NCI-H1105 treated with DMSO at 0.1 percent for 48 hours (cell line): ENCODE measurements at places on chromosomes 16 and 17.

- DNase-seq: no peak
Observed at GRCh38 chr17:8729421-8729820, 15.2 kb downstream of the CCDC42 start.

DNA sequence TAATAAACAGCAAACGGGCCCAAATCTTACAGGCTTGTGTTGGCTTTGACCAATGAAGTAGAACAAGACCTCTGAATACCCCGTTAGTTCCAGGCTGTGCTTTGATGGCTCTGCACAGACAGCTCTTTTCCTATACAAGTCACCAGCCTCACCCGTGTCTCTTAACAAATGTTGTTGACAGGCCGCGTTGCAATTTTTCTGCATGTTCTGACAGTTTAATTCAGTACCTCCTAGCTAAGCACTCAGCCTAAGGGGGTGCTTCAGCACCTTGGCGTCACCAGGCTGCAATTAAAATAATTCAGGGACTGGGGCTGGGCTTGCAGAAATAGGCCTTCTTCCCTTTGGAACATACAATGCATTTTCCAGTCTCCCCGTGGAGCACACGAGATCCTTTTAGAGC, 500.1 kb downstream of the MAF start:
- DNase-seq: peak; percentile 58

DNA sequence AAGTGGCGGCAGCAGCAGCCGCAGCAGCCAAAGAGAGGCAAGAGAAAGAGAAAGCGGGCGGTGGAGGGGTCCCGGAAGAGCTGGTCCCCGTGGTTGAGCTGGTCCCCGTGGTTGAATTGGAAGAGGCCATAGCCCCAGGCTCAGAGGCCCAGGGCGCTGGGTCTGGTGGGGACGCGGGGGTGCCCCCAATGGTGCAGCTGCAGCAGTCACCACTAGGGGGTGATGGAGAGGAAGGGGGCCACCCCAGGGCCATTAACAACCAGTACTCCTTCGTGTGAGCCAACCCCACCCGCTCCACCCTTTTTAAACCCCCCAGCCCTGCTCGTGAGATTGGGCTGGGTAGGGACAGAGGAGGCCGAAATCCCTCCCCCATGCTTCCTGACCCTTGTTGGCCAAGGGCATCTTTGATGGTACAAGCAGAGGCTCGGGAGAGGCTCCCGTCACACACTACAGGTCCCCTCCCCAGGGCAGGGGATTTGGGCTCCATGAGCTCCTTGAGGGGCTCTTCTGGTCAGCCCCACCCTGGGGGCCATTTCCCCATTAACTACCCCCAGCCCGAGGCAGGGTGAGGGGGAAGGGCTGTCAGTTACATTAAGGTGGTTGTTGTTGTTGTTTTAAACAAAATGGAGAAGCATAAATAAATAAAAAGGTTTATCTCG, 4.6 kb upstream of the ATP2A1 start:
- no peak for DNase-seq

DNA sequence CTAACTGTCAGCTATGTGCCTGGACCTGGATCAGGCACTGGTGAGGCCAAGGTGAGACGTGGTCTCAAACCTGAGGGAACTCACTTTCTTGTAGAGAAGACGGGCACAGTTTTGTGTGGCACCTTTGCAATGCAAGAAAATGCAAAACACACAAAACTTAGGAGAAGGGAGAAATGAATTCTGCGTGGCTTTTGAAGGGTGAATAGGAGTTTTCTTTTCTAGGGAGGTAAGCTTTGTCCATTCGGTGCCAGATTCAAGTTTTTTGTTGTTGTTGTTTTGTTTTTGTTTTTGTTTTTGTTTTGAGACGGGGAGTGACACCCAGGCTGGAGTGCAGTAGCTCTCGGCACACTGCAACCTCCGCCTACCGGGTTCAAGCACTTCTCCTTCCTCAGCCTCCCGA, 1.4 kb downstream of the TOM1L1 start:
- no peak for DNase-seq

GRCh38 chr16:85789773-85790172, 9.6 kb downstream of the EMC8 start:
- DNase-seq: no peak

- no peak for DNase-seq
Observed at GRCh38 chr17:47924785-47925677, 16.3 kb upstream of the PNPO start.

- no peak for DNase-seq
Observed at GRCh38 chr17:38619937-38620550, 14.3 kb upstream of the SRCIN1 start.

DNA sequence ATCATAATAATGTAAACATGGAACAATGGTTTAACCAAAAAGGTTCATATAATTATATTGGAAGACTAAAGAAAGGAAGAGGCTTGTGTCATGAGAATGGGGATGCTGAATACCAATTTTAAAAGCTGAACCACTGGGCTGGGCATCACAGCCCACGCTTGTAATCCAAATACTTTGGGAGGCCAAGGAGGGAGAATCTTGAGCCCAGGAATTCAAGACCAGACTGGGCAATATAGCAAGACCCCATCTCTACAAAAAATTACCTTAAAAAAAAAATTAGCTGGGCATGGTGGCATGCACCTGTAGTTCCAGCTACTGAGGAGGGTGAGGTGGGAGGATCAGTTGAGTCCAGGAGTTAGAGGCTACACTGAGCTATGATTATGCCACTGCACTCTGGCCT, 65.1 kb downstream of the SMURF2 start:
- no peak for DNase-seq

DNA sequence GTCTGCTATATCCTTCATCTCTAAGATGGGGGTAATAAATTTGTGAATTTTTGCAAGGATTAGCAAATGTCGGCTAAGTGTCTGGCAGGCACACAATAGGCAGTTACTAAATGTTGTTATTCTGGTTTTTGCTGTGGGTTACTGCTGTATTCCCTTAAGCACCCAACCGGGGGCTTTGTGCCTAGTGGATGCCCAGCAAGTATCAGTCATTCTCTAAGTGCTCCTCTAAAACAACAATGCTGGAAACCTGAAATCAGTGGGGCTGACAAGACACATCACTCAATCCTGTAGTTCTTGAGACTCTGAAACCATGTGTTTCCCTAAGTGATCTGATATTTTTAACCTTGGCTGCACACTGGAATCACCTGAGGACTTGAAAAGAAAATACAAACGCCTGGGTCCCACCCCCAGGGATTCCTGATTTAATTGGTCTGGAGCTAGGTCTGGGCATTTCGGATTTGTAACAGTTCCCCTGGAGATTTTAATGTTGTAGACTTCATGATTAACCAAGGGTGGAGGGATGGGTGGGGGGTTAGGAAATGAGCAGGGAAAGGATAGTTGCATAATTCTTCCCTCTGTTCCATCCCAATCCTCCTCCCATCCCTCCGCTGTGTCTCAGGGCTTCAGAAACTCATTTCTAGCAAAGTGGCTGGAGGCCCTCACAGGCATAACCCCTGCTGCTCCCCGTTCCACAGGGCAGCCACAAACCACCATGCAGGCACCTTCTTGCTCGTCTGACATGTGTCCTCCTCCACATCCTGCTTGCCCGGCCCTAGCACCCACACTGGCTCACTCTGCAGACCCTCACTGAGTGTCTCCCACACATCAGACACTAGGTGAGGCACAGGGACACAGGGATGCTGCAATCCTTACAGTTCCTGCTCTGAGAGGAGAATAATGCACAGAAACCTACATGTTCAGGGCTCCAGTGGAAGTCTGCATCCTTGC, 61.7 kb upstream of the LYRM9 start:
- DNase-seq: no peak

- DNase-seq: no peak
Observed at GRCh38 chr16:76441391-76441790, 164.2 kb downstream of the CNTNAP4 start.

DNA sequence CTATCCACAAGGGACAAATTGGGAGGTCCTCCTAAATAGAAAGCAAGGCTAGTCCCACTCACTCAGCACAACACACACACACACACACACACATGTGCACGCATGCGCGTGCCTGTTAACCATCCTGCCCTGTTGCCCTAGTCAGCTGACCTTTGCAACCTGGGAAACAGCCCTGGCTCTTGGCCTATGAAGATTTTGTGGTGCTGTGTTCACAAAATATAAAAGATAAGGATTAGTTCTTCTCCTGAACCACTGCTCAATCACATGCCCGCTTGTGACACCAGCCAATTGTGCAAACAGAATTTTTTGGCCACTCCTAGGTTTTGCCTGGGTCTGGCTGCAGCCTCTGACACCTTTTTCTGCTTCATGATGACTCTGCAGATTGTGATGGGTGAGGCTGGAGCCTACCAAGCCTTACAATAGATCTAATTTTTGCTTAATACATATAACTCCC, 3.3 kb upstream of the CES1 start:
- DNase-seq: no peak

GRCh38 chr16:49618955-49619354, 237.0 kb downstream of the ZNF423 start:
- no peak for DNase-seq

- no peak for DNase-seq
Observed at GRCh38 chr17:31491376-31492131, 100.1 kb downstream of the RAB11FIP4 start.

- peak; percentile 94 for DNase-seq
Observed at GRCh38 chr16:25988084-25988483, 296.3 kb downstream of the HS3ST4 start.

DNA sequence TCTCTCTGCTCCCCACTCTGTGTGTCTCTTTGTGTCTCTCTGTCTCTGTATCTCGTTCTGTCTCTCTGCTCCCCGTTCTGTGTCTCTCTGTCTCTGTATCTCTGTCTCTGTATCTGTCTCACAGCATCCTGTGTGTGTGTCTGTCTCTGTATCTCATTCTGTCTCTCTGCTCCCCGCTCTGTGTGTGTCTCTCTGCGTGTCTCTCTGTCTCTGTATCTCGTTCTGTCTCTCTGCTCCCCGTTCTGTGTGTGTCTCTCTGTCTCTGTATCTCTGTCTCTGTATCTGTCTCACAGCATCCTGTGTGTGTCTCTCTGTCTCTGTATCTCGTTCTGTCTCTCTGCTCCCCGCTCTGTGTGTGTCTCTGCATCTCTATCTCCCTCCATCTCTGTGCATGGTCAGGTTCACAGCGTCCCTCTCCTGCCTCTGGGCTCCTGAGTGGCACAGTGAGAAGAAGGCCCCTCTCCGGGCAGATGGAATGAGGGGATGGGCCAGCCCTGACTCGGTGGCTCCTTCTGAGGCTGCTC, 38.9 kb upstream of the CIBAR2 start:
- no peak for DNase-seq

GRCh38 chr17:82587234-82588086, 60.8 kb downstream of the WDR45B start:
- DNase-seq: no peak

DNA sequence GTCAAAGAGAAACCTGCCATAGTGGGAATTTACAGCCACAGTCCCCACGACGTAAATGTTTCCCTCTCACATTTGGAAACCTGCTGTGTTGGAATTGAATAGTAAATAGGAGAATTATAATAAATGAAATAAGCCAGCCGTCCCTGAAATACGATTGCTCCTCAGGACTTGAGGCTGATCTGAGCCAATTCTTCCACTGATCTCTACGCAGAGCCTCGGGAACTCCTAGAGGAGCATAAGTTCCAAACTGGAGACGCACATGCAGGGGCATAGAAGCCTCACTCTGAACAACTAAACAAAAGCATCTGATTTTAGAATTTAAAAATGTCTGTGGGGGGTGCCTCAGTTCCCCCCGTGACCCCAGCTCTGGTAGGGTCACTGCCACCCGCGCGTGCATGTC, 10.2 kb upstream of the TEX19 start:
- no peak for DNase-seq

DNA sequence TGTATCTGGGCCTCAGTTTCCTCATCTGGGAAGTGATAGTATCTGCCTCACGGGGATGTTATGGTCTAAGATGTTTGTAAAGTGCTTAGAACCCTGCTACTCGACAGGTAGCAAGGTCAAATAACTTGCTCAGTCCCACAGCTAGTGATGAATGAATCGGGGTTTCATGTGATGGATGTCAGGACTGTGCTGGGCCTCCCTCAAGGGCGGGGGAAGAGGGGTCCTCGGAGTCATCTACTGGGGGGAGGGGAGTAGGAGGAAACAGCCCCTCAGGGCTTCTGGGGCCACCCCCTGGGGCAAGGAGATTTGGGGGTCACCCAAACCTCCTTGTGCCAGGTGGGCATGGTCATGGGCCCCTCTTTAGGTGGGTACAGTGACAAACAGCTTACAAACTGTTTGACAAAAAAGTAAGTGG, 732 bp downstream of the PNPO start:
- no peak for DNase-seq

- DNase-seq: no peak
Observed at GRCh38 chr17:79341222-79341780, 266.7 kb downstream of the ENGASE start.

- no peak for DNase-seq
Observed at GRCh38 chr17:34241062-34241461, 14.0 kb upstream of the CCL2 start.

DNA sequence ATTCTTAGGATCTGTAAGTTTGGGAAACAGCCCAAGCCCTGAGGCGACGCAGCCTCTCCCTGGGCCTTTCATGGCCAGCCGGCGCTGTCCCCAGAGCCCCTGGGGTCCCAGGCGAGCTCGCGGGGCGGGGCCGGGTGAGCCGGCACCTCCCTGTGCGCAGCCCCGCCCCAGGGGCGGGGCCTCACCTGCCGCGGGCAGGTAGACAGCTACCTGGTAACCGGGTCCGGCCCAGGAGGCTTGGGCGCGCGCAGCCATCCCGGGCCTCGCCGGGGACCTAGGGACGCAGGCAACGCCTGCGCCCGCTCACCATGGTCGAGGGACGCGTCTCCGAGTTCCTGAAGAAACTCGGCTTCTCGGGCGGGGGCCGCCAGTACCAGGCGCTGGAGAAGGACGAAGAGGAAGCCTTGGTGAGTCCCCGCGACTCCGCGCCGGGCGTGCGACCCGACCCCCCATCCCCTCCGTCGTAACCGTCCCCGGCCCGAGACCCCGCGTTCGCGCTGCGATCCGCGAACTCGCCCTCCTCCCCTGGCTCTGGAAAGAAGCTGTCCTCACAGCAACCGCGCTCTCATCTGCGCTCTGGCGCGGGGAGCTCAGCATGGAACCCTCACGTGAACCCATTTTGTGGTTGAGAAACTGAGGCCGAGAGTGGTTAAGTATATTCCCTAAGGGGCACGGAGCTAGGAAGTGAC, at the start of gene ATP2C2:
Gene ATP2C2 (plus strand): TSS at position 231 of the 689 bp plus-strand sequence. CDS start 78 bp downstream, at position 309.
- peak; percentile 27 for DNase-seq

GRCh38 chr16:27579087-27579980, 29.4 kb downstream of the KATNIP start:
- no peak for DNase-seq

DNA sequence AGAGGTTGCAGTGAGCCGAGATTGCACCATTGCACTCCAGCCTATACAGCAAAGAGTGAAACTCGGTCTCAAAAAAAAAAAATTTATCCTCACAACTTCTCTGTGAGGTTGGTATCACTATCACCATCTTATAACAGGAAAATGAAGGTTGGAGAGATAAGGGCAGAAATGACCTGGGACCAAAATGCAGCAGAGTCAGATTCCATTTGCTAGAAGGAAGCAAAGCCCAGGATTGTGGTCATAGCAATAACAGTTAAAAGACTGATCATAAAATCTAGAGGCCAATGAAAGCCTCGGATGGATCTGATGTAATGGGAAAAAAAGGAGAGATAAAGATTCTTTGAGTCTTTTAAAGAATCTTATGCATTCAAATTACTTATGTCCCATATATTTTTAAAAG, 69.6 kb upstream of the TEKT1 start:
- DNase-seq: no peak
